ENCODE measurements at places on chromosomes 2 and 18.

GRCh38 chr2:22499082-22499839, 885.7 kb upstream of the KLHL29 start:
- DNase-seq, result no peak

- no peak for DNase-seq
Measured at GRCh38 chr18:31513189-31513935, 15.4 kb downstream of the DSG2 start.

- DNase-seq, result no peak
Measured at GRCh38 chr2:65530547-65531320, 98.3 kb upstream of the SPRED2 start.

DNA sequence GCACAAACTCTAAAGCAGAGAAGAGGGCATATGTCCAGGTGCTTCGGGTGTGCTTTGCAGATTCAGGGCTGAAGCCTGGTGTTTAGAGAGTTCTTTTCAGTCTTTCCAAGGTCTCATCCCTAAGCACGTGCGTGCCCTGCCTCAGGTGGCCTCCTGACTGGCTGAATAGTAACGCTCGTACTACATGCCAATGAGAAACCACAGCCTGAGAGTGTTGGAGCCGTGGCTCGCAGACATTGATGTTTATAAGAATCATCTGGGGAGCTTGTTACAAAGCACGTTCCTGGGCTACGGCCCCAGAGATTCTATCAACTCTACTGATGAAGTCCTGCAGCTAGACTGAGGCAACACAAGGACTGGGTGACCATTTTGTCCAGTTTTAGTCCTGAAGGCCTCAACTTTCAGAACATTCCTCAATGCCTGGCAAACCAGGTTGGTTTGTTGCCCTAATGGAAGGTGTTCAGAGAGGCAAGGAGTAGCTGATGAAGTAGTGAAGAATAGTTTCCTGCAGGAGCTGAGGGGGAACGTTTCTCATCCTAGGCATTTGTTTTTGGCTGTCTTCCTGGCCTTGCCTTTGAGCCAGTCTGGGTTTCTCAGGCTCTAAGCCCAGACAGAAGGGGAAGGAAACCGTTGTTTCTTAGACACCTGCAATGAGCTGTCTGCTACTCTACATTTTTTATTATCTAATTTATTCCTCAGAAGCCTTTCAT, 31.5 kb upstream of the HAAO start:
- DNase-seq, result no peak

GRCh38 chr2:102064679-102065674, 73.2 kb downstream of the IL1R2 start:
- DNase-seq, result no peak

GRCh38 chr2:112187805-112188596, 49.8 kb downstream of the FBLN7 start:
- no peak for DNase-seq

DNA sequence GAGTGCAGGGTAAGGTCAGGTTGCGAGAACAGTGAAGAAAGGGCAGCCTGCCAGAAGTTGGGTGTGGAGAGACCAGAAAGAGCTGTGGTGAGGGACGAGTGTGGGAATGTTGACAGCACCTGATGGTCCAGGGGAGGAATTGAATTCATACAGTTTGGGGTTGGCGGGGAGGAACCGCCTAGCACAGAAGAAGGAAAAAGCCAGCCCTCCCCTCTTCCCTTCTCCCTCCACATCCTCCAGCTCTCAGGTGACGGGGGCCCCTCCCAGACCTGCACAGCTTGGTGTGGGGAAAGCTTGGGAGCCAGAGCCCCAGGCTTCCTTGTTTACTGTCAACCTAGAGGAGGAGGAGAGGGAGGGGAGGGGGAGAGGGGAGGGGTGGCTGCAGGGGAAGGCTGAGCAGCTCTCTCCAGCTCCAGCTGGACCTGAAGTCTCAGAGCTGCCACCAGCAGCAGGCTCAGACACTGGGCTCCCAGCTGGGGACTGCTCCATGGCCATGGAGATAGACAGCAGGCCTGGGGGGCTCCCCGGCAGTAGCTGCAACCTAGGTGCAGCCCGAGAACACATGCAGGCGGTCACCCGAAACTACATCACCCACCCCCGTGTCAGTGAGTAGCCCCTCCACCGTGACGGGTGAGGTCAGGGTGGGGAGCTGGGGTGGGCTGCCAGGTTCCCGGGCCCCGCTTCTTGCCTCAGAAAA, at the start of gene ATP6V1B1:
TSS of gene ATP6V1B1 (plus strand) at position 433 of the 697 bp plus-strand sequence. CDS start at position 488, 55 bp downstream.
- DNase-seq, result no peak

DNA sequence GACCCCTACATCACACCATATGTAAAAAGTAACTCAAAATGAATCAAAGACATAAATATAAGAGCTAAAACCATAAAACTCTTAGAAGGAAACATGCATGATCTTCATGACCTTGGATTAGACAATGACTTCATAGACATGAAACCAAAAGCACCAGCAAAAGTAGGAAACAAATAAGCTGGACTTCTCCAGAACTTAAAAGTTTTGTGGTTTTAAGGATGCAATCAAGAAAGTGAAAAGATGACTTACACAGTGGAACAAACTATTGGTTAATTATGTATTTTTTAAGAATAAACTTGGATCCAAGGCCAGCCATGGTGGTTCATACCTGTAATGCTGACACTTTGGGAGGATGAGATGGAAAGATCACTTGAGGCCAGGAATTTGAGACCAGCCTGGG, 150.2 kb downstream of the GALNT1 start:
- no peak for DNase-seq

- DNase-seq, result no peak
Measured at GRCh38 chr2:223283771-223284170, 231.8 kb downstream of the KCNE4 start.

GRCh38 chr2:206792645-206793044, 27.2 kb downstream of the FASTKD2 start:
- no peak for DNase-seq
